Stimulated activated naive CD8-positive, alpha-beta T cell treated with anti-CD3 and anti-CD28 coated beads, Interleukin-15, amount 100 ng/mL, for 72 hours (primary cell): ENCODE measurements at places on chromosomes 3 and 15.
A peak's percentile ranks its signal among the peaks of the same experiment; 100 is the strongest.

GRCh38 chr15:33142708-33143107 lies 51.8 kb downstream of the FMN1 start:
- no peak for DNase-seq

GRCh38 chr3:134449277-134449676 lies 36.5 kb downstream of the ANAPC13 start:
- DNase-seq: no peak

- DNase-seq: no peak
Observed at GRCh38 chr3:133792171-133792763, 13.3 kb upstream of the SRPRB start.

GRCh38 chr3:186946756-186947375 lies 16.5 kb downstream of the ST6GAL1 start:
- DNase-seq: no peak

- DNase-seq: no peak
Observed at GRCh38 chr3:71589132-71589531, 5.6 kb upstream of the FOXP1 start.

DNA sequence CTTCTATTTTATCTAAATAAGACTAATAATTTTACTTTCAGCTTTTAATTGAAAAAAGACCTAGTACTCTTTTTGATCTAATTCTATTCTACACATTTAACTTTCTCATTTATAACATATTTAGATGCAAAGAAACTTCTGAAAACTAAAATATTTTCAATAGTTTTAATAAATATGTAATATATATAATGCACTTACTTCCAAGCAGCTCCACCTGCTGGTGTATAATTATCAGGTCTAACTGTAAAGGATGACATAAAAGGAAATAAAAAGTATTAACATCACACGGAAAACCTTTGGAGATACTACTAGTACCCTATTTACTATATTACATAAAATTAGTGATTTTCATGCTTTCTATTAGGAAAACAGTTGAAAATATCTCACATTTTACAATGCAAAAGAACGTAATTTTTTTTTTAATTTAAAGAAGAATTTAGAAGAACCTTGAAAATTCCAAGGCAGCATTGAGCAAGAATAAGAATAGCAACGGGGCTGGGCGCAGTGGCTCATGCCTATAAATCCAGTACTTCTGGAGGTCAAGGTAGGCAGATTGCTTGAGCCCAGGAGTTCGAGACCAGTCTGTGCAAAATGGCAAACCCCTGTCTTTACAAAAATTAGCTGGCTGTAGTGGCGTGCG lies 10.2 kb downstream of the PLSCR5 start:
- DNase-seq: no peak

DNA sequence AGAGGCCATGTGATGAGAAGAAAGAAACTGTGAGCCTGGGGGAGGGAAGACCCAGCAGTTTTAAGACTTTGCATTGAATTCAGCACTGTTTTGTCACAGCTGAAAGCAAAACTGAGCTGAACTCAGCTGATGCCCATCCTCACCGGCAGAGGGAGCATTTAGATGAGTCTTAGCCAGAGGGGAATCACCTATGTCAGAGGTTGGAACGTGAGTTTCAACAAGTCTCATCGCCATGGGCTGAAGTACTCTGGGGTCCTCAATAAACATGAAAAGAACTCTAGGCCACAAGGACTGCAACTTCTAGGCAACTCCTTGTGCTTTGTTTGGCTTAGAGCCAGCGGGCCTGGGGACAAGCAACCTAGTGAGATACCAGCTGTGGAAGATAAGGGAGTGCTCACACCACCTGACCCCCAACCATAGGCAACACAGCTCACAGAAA lies 324.5 kb downstream of the TBL1XR1 start:
- peak; percentile 58 for DNase-seq

DNA sequence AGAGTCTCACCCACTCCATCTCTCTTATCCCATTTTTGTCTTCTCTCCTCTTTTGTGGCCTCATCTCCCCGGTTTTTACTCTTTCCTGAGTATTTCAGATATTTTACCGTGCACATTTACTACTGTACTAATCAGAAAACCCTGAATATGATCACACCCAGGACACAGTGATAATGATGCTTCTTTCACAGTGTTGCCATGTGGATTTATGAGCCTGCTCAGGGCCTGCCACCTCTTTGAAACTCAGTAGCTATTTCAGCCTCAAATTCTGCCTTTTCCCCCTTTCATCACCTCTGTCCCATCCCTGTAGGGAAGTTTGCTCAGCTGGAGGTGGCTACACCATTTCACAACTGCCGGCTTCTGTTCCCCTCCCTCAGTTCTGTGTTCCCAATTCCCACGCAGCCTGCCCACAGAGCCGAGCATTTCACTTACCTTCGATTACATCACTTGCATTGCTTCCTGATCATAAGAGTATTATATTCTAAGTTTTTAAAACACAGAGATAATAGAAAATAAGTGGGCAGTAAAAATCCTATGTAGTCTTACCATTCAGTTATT lies 33.2 kb downstream of the ARNT2 start:
- no peak for DNase-seq

DNA sequence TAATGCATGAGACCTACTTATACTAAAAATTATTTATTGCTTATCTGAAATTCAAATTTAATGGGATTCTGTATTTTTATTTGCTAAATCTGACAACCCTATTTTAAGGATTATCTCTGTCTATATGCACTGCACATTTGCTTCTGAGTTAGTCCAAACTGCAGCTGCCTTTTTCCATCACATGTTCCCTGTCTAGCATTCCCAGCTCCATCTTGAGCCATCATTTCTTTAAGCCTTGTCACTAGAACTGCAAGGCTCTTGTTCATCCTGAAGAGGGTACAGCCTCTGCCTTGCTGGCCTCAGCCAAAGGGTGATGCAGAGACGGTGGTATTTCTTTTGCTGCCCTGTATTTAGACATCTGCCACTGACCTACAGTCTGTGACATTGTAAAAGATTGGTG lies 125.8 kb upstream of the STT3B start:
- no peak for DNase-seq

DNA sequence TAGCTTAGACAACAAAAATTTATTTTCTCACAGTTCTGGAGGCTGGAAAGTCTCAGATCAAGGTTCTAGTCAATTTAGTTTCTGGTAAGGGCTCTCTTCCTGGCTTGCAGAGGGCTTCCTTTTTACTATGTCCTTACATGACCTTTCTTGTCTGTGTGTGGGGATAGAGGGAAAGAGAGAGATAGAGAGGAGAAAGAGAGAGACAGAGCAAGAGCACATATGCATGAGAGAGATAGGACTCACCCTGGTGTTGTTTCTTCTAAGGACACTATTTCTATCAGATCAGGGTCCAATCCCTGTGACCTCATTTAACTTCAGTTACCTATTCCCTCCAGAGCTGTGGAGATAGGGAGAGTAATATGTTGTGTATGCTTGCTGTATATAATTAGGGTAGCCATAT lies 44.9 kb upstream of the TEX9 start:
- no peak for DNase-seq

DNA sequence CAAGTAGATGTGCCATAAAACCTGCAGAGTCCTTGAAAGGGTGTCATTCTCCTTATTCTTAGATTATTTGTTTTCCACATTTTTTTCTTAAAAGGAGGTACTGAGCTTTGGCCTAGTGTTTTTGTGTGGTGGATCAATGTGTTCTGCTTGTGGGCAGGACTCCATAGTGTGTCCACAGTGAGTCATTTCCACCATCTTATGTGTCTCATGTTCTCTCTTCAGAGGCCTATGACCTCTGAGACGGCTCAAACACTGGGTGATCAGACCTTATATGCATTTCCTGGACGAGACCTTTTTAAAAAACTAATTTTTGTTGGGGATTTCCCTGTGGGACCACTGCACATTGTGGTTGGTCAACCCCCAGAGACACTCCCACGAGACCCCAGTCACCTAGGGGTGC lies 93.4 kb downstream of the CHCHD4 start:
- DNase-seq: no peak

DNA sequence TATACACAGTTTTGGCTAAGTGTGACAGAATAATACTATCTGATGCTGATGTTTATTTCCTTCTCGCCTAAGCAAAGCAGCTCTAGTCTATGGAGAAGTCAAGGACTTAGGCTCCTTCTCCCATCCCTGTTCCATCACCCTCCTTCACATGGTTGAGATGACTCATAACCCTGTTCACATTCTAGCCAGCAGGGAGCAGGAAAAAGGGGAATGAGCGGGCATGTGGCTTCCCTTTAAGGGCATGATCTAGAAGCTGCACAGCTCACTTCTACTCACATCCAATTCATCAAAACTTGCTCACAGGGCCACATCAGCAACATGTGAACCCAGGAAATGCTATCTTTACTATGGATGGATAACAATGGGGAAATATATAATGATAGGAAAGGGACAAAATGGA lies 40.9 kb downstream of the CBLB start:
- peak; percentile 26 for DNase-seq
